Activated CD4-positive, alpha-beta T cell treated with anti-CD3 and anti-CD28 coated beads, Interleukin-2, amount 50 U/mL, for 48 hours (primary cell): ENCODE measurements at places on chromosomes 1 and 21.

GRCh38 chr1:86774305-86775295 lies 70.2 kb downstream of the SH3GLB1 start:
- DNase-seq: peak; percentile 64

DNA sequence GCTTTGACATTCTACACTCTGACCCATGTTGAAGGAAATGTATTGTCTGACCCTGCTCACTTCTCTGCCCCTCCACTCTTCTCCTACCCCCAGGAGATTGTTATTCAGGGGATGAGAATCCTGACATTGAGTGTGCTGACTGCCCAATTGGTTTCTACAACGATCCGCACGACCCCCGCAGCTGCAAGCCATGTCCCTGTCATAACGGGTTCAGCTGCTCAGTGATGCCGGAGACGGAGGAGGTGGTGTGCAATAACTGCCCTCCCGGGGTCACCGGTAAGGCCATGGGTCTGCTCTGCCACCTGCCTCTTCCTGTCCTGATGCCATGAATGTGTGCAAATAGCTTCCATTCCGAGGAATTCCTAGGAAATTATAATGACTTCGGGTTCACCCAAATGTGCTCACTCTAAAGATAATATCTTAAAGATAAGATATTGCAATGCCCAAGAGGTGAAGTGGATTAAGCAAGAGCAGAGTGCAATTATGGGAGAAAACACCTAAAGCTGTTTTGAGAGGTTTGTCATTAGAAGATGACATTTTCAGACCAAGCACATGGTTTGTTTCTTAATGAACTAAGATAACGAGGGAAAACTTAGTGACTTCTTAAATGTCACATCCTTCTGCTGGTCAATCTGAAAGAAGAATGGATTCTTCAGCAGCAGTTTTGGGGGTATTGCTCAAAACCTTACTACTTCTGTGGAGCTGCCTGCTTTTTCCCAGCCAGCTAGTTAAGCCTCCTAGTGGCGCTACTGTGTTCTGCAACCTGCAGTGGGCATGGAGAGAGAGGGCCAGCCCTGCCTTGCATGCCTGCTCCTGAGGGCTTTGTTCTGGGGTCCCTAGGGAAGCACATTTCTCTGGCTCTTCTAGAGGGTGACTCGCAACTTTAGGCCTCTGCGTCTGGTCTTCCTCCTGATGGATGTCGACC lies 41.6 kb downstream of the LAMC2 start:
- DNase-seq: peak; percentile 42

- DNase-seq: no peak
These were observed 767.3 kb upstream of the ADAMTS5 start for GRCh38 chr21:27734146-27734545.

- DNase-seq: no peak
These were observed 90.4 kb downstream of the DHRS3 start for GRCh38 chr1:12527564-12527963.

DNA sequence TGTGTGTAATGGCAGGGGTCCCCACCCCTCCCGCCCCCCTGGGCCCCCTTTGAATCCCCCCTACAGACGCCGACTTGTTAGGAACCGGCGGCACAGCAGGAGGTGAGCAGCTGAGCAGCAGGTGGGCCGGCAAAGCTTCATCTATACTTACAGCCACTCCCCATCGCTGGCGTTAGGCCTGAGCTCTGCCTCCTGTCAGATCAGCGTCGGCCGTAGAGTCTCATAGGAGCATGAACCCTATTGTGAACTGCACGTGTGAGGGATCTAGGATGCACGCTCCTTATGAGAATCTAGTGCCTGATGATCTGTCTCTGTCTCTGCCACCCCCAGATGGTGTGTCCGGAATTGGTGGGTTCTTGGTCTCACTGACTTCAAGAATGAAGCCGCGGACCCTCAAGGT lies 14.9 kb upstream of the VPS26C start:
- DNase-seq: no peak

DNA sequence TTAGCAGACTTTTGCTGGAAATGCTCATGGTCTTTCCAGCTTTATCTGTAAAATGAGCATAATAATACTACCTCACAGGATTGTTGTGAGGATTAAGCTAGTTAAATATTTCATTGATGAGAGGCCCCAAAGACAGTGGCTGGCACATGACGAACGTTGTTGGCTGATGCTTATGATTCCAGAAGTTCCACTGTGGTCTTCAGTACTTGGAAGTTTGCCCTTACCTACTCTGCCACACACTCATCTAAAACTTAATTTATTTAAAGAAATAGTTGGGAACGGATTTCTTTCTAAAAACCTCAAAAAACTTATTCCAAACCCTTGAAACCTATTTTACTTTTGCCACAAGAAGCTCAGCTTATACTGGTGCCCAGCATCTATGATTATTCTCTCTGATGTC lies 170.7 kb downstream of the DHRS3 start:
- DNase-seq: no peak

DNA sequence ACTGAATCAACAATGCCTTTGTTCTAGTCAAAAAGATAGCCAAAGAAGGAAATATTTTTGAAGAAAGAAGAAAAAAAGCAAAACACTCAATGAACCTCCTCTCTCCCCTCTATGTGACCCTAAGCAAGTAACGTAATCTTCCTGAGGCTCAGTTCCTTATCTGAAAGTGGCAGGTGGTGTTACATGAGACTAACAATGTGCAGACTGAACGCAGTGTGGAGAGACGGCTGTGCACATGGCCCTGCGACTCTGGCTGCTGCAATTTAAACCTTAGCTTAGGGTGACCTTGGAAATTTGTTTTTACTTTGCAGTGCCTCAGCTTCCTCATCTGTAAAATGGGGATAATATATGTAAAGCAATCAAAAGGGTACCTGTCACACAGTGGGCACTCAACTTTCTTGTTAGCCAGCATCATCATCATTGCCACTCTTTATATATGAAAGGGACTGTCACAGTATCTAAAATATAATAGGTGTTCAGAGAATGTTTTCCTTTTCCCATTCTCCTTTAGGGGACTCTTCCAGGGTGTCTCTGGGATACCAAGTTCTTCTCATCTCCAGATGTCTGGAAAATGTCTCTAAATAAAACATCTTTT lies 100.1 kb upstream of the JUN start:
- no peak for DNase-seq

- no peak for DNase-seq
These were observed 210.0 kb downstream of the ZC3H11B start for GRCh38 chr1:219402925-219403324.

GRCh38 chr1:109971559-109971958 lies 13.0 kb upstream of the AHCYL1 start:
- DNase-seq: no peak

- no peak for DNase-seq
These were observed 52.4 kb upstream of the GJA5 start for GRCh38 chr1:147812799-147813198.

GRCh38 chr1:198246337-198246736 lies 89.5 kb downstream of the NEK7 start:
- no peak for DNase-seq
